ENCODE measurements at places on chromosomes 5 and 9.
A peak's percentile ranks its signal among the peaks of the same experiment; 100 is the strongest.

- peak; percentile 27 for DNase-seq
Observed at GRCh38 chr5:100904259-100904861, 1.3 kb upstream of the ST8SIA4 start.

- no peak for DNase-seq
Observed at GRCh38 chr5:146588331-146589027, 72.5 kb upstream of the GPR151 start.

GRCh38 chr5:176644878-176645670 is 2.2 kb upstream of the TSPAN17 start:
- DNase-seq: no peak

- no peak for DNase-seq
Observed at GRCh38 chr5:149546974-149547373, 4.3 kb downstream of the CSNK1A1 start.

GRCh38 chr9:38362852-38363588 is 29.5 kb upstream of the ALDH1B1 start:
- DNase-seq: no peak

DNA sequence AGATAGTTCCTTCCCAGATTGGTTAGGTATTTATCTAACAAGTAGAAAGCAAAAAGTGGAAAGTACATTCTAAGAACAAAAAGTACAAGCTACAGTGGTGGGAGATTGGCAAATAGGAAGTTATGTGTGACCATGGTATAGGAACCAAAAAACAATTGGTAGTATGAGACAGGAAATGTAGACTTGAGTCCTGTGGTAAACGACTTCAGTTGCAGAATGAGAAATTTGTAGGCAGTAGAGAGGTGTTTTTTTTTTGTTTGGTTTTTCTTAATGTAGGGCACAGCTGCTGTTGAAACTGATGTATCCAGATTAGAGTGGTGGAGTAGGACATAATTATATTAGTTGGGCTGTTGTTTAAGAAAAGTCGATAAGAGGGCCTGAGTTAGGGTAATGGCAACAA is 72.0 kb downstream of the CCNH start:
- DNase-seq: no peak

DNA sequence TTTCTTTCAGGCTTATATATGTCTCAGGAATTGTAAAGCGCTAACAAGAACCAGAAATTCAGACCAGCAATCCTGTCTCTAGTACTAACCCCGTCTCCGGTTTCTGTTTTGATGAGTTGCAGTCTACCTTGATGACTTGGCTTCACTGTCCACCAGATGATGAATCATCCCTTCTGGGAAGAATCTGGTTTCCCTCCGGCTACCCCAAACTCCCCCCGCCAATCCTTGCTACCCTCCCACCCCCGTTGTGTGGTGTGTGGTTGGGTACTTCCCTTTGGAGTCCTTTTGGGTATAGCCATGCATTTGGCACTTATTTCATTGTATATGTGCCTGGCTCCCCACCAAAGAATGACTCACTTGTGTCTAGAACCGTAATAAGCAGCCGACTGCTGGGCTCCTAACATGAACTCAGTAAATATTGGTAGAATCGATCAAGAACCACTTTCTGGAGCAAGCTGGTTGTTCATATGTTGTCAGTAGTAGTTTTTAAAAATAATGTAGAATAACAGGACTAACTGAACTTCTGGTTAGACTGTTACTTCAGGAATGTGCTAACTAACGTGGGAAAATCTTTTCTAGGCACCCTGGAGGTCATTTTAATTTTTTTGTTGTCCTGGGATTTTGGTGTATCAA is 8.3 kb upstream of the TGFBI start:
- peak; percentile 21 for DNase-seq

GRCh38 chr9:104091708-104092107 is 2.4 kb upstream of the SMC2 start:
- DNase-seq: no peak

DNA sequence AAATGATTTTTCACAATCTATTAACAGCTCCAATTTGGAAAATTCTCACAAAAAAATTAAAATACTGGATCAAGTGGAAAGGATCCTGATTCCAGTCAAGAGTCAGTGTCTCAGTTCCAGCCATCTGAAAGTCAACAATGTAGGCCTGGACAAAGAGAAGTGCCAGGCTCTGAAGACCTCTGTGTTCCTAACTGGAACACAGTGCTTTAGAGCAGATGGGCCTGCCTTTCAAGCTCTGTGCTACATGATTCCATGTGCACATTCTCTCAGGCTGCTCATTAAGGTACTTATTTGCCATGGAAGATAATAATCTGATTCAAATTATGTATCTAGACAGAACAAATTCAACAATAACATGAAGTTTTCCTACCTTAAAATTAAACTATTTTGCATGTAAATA is 30.2 kb upstream of the ALDH1A1 start:
- no peak for DNase-seq

- no peak for DNase-seq
Observed at GRCh38 chr5:135225856-135226560, 173.0 kb downstream of the MACROH2A1 start.

DNA sequence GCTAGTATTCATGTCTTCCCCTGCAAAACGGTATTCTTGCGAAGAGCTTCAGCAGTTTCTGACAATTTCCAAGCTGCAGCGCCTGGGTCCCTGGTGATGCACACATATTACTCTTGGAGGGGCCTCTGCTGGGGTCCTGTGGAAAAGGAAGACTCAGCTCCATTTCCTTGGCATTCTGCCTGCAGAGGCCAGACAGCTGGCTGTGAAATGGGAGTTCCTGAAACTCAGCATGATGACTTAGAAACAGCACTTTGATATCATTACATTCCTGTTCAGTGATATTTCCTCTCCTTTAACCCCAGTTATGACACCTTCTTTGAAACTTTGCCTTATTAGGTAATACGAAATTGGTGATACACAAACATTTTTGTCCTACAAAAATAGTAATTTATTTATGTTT is 98.5 kb downstream of the APBA1 start:
- no peak for DNase-seq

DNA sequence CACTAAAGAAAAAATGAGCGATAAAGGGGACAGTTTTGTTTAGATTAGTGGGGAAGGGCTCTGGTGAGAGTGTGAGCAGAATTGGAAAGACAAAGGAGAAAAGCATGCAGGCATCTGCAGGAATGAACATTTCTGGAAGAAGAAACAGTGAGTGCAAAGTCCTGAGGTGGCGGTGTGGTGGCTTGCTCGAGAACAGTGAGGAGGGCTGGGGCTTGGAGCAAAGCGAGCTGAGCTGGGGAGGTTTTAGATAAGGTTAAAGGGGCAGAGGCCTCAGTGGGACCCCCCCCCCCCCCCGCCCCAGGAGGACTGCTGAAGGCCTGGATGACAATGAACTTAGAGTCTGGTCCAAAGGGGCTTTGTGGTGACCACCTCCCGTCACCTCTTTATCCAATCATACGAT is 202.7 kb upstream of the MVB12B start:
- DNase-seq: no peak

DNA sequence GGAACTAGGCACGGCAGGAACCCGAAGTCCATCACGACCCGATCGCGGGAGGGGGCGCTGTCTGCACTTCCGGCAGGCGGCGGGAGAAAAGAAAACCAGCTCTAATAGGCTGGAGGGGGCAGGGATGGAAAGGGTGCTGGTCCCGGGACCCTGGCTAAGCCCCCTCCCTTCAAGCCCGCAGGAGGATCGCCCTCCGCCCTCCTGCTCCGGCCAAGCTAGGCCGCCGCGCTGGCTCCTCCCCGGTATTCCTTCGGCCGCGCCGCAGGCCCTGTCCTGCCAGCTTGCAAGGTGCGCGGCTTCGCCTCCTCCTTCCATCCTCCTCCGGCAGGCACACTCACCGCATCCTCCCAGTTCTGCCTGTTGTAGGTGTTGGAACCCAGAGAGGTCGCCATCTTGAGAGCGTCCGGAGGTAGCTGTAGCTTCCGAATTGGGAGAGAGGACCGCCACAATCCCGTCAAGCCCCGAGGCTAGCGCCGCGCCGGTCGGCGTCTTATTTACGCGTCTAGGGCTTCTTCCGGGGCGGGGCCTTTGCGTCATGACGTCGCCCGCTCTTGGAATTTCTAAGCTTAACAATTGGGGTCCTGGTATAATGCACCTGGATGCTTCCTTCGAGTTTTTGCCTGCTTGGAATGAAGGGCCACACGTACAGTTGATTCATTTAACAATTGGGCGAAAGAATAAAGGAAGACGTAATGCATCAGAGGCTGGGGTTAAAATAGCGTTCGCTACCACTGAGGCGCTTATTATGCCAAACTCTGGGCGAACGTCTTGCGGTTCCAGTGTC is at the start of gene RBM22:
TSS of gene RBM22 (minus strand) at position 469 of the 784 bp plus-strand sequence. CDS start at position 392, 77 bp downstream.
- DNase-seq: peak; percentile 89

DNA sequence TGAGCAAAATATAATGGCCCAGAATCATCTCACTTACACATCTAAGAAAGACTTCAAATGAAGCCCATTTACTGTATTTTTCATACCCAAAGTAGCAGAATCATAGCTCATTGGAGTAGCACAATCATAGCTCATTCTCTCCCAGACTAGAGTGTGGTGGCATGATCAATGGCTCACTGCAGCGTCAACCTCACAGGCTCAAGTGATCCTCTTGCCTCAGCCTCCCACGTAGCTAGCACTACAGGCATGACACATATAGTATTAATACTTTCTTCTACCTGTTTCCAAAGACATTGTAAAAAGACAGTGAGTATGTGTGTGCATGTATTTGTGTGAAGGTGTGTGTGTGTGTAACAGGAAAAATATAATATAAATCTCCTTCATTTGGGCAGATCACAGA is 1247.9 kb upstream of the ACO1 start:
- no peak for DNase-seq

GRCh38 chr5:10699987-10700386 is 61.0 kb downstream of the DAP start:
- no peak for DNase-seq

GRCh38 chr9:70542311-70542931 is 128.0 kb upstream of the KLF9 start:
- DNase-seq: no peak
